ENCODE measurements at places on chromosomes 3 and 15. TPM values are rescaled to one million over a fixed set of nuclear protein-coding genes. Genes with fewer than 3 reads are reported as not detected.

GRCh38 chr15:33218071-33218491 lies 23.6 kb upstream of the FMN1 start:
- DNase-seq, result no peak

GRCh38 chr3:139134678-139135372 lies 90.1 kb upstream of the PRR23C start:
- DNase-seq, result no peak

- DNase-seq, result no peak
These were observed 88.8 kb upstream of the CTDSPL start for GRCh38 chr3:37772773-37773354.

C3orf38 gene
- polyA plus RNA-seq, result 16.6 TPM

GRCh38 chr3:20225769-20226168 lies 39.8 kb upstream of the SGO1 start:
- no peak for DNase-seq

DNA sequence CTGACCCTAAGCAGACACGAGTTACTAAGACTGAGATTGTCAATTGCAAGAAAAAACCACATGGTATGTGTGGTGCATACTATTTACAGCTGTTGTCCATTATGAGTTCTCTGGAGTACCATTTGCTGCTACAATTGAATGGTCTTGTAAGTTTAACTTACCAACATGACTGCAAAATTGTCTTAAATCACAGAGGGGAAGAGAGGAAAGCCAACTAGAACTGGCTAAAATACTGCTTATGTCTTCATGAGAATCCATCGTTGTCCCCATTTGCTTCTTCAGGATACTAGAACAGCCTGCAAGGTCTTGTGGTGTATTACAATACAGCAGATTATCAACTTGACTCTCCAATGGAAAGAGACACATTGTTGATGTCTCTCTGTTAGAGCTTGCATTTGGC lies 313.2 kb downstream of the AGBL1 start:
- no peak for DNase-seq
